CD4-positive, alpha-beta memory T cell (primary cell): ENCODE measurements at places on chromosomes 6 and 20.

DNA sequence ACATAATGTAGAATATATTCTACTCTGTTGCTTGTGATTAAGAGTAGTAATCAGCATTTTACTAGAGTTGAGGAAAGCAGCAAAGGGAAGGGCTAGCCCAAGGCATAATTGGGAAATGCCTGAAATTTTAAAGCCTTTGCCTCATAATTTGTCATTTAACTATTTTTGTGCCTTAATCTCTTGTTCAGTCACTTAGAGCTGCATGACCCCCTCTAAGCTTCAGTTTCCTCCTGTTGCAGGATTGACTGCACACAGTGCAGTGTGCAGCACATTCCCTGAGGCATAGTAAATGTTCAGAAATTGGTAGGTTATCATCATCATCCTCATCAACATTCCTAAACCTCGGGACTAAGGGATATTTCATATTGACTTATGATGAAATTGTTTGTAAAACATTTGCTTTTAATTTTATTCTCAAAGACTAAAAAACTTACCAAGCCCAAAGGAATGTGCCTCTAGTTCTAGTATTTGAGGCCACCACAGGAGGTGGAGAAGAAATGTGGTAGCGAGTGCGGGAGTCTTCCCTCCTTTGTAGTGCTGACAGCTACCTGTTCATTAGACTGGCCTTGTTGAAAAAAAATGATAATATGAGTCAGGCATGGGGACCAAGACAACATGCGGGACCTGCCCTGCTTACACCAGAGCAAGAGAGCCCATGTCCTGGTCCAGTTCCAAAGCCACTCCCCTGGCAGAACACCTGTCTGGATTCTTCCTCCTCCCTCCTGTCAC, 14.8 kb upstream of the TENT5A start:
- no peak for DNase-seq

- no peak for DNase-seq
Measured at GRCh38 chr6:14269436-14269835, 151.9 kb downstream of the CD83 start.

- no peak for DNase-seq
Measured at GRCh38 chr6:29853245-29853644, 25.6 kb downstream of the HLA-G start.

- DNase-seq = peak; percentile 23
Measured at GRCh38 chr6:144566868-144567615, 281.9 kb downstream of the UTRN start.

- no peak for DNase-seq
Measured at GRCh38 chr20:50498071-50498776, 12.0 kb upstream of the PTPN1 start.

DNA sequence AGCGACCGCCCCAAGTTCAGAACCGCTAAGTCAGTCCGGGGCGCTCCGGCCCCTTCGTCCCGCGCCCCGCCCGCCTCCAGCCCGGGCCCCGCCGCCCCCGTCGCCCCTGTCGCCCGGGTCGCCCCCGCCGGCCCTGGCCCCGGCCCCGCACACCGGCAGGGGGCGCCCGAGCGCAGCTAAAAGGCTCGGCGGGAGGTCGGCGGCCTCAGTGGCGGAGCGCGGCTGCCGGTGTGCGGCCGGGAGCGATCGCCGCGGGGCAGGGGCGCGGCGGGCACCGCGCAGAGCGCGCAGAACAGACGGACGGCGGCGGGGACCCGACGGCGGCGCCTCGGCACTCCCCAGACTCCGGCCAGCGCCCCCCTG, at the start of gene FNDC1:
TSS of gene FNDC1 (plus strand) at position 208 of the 363 bp plus-strand sequence. CDS start 197 bp downstream, outside the sequence.
- peak; percentile 47 for DNase-seq

GRCh38 chr6:52310932-52311331, 26.4 kb upstream of the MCM3 start:
- no peak for DNase-seq

- no peak for DNase-seq
Measured at GRCh38 chr6:10421921-10422736, 7.3 kb upstream of the TFAP2A start.

DNA sequence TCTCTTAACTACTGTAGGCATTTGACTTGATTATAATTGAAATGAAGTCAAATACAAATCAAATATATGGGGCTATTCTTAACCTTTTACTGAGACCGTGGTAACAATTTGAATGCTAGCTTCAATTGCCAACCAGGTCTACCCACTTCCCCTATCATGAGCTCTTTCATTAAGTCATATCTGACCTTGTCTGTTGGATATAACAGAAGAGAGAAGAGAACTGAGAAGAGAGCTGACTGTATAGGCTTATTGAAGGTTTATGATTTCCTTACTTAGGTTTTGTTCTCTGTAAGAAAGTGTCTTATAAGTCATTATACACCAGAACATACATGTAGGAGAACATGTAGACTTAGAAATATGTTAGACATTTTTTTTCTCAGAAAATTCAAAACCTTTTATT, 549.4 kb downstream of the COL12A1 start:
- DNase-seq = no peak

DNA sequence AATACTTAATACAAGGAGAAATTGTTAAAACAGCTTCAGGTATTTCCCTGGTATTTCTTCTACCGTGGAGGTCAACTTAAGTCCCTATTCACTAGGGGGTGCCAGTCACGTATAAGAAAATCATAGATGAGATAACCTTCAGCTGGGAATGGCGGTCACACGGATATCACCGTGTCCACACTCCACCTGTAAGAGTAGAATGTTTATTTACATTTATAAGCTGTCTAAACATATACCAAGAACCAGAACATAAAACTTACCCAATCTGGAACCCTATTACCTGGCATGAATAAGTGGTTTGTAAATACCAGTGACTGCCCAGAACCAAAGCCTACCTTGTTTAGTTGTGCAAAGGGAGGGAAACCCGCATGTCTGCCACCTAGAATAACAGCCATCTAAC, 1.9 kb upstream of the ELOVL4 start:
- DNase-seq = peak; percentile 63

DNA sequence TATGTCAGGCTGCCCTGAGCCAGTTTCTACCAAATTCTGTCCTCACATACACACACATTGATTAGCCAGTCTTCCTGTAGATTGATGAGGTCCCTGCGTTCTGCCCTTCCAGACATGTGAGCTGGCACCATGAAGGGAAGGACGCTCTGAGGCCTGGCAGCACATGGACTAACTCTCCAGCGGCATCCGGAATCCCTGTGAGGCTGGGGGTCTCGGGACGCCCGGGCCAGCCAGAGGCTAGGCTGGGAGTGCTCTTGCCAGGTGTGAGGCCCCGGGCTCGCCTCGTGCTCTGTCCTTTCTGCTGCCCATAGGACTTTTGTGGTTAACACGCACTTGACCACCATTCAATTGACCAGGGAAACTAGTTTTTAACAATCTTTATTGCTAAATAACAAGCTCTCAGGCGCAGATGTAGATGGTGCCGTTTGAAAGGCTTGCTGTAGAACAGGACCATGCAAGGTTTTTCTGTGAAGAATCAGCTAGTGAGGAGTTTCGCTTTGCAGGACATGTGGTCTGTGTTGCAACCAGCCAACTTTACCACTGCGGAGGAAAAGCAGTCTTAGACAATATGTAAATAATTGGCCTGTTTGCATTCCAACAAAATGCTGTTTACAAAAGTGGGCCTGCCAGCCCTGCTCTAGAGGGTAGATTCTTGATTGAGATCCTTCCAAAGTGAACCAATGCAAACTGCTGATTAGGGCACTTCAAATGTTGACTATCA, 29.3 kb downstream of the FOXF2 start:
- DNase-seq = no peak

- DNase-seq = no peak
Measured at GRCh38 chr20:8232332-8232731, 100.3 kb downstream of the PLCB1 start.

- no peak for DNase-seq
Measured at GRCh38 chr6:53918854-53919510, 124.2 kb downstream of the LRRC1 start.

- no peak for DNase-seq
Measured at GRCh38 chr20:51560550-51561307, 18.2 kb upstream of the NFATC2 start.
